ENCODE measurements at places on chromosomes 4 and X.
A peak's percentile ranks its signal among the peaks of the same experiment; 100 is the strongest.

DNA sequence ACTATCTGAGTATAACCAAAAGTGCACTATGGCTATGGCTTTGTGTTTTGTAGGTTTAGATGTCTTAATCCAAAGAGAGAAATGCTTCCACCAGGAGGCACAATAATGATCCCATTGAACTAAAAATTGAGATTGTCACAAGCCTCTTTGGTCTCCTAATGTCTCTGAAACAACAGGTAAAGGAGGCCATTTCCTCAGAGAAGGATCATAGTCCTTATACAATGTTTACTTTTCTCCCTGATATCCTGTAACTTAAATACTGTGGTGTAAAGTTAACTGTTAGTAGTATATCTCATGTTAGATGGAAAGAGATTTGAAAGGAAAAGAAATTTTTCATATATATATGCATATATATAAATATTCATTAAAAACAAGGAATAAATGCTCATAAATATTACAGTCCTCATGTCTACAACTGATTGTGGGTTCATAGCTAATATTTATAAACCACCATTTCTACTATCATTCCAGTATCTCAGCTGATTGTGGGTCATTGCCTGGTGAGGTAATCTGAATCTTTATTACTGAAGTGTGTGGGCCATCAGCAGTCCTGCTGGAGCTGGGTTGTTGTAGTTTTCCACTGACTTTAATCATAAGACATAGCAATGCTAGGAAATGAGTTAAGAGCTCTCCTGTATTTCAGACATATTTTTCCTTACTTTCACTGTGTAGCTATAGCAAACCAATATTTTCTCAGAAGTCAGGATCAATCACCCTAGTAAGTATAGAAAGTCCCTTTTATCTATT lies 1230.4 kb downstream of the PCDH18 start:
- DNase-seq = no peak

DNA sequence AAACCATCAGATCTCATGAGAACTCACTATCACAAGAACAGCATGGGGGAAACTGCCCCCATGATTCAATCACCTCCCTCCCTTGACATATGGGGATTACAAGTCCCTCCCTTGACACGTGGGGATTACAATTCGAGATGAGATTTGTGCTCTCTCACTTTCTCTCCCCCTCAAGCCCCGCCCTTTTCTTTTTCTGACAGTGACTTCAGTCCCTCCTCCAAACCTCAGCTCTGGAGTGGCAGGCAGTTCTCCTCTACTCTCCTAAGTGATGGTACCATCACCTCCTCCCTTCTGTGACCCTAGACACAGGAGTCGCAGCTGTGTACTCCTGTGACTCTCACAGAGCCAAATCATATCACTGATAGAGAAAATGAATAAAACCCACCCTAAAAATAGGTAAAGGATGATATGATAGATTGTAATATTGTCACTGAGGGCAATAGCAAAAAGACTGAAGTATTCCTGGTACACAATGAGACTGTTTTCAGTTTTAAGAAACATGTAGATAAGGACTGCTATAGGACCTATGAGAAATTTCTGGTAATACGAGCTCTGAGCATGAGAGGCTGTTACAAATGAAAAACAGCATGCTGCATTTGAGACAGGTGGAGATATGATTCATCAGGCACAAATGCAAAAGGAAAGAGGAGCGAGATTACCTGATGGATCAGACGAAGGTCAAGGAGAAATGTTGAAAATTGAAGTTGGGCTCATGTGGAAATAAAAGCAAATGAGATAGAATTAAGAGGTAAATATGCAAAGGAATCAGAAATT lies 101.2 kb upstream of the CBLL2 start:
- DNase-seq = no peak

DNA sequence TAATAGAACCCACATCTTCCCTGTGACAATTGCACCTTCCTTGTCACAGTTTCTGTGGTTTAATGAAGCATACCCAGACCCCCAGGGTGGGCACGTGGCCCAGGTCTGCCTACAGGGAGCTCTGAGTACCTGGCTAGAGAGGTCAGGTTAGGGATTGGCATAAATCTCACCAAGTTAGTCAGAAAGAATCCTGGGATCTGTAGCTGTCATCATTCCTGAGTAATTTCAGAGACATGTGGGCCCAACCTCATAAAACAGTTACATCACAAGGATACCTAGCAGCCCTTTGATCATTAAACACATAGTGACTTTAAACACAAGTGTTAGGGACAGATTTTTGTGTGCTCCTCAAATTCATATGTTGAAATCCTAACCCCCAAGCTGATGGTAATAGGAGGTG lies 123.0 kb downstream of the KDR start:
- DNase-seq = no peak

GRCh38 chr4:180810581-180810980 lies 1432.6 kb upstream of the TENM3 start:
- DNase-seq = no peak

DNA sequence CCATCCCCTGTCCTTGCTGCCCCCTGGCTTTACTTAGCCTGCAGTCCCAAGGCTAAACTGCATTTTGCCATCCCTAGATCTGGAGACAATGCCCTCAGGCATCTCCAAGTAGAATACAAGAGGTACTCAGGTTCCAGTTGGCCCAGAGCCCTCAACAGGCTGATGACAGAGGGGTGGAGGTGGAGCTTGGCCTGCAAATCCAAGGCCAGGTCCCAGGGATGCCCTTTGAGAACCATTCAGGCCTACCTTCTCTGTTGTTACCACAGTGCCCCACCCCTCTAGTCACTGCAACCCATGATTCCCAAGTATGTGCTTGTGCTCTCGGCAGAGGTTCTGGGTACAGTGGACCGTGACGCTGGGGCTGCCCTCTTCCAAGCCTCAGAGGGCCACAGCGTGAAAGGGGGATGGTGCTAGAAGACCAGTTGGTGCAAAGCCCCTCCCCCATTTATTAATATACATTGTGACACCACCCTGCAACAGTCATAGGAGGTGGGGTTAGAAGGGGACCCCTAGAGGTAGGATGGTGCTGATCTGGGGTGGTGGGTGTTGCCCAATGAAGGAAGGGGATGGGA lies 6.4 kb upstream of the UBA1 start:
- no peak for DNase-seq

DNA sequence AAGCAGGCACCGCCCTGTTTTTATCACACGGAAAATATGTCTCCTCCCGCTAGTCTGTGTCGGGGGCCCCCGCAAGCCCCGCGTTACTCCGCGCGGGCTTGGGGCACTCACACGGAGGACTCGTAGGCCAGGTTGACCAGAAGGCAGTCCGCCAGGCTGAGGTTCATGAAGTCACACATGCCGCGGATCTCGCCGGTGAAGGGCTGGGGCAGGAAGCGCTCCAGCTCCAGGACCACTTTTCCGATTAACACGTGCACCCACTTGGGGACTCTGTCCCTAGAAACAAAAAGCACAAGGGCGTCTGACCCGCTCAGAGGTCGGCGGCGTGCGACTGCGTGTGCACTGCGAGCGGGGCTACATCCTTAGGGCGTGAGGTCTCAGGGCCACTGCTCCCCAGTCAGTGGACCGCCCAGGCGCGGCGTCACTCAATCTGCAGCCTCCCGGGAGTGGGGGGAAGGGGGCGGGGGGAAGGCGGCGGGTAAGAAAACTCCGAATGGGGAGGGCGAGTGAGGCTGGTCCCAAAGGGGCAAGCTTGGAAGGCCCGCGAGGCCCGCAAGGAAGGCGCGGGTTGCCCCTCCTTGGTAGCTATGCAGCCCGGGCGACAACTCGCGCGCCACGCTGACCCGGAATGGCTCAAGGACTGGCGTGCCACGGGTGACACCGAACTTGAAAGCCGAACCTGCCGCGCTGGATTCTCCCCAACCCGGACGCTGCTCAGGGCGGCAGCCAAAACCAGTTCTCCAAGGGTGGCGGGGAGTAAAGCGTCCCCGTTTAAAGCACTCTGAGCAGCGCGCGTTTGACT lies 722 bp downstream of the NAAA start:
- peak; percentile 34 for DNase-seq

DNA sequence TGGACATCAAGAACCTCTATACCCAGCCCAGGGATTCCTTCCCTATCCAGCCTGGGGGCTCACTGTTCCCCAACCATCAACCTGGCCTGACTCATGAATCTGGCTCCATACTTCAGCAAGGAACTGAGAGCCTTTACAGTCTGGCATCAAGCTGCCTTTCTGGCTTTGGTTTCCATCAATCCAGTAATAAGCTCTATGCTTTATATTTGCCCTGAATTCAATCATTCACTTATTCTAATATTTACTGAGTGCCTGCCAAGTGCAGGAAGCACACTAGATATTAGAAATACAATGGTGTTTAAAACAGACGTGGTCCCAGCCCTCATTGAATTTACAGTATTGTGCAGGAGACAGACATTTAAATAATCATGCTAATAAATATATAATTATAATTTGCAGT lies 114.8 kb upstream of the PLAC1 start:
- no peak for DNase-seq

- DNase-seq = peak; percentile 91
Observed at GRCh38 chr4:169225058-169225751, 45.6 kb downstream of the SH3RF1 start.

DNA sequence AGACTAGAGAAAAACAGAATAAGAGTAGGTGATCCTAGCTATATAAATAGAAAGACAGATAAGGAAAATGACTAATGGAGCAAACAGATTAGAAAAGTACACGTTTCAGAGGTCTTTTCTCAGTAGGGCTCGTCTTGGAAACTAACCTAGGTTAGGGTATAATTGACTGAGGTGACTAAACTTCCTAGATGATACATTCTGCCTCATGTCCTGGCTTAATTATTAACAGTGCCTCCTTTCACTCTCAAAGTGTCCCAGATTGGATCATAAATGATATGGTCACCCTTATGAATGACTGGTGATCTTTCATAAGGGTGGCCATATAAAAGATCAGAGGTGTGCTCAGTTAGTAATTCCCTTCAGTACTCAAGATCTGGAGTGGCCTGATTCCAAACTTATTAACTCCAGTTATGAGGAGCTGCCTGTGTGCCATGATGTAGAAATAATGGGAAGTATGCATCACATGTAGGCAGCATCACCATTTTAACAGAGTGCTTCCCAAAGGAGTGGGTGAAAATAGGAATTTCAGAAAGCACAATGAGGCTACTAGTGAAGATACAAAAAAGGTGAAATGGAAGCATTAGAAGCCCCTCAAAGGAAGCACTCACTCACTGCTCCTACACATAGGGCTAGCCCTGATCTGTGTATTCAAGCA lies 14.7 kb upstream of the GRIA3 start:
- DNase-seq = no peak
